ENCODE measurements at places on chromosomes 7 and 10. TPM values are rescaled to one million over a fixed set of nuclear protein-coding genes. Genes with fewer than 3 reads are reported as not detected.
A peak's percentile ranks its signal among the peaks of the same experiment; 100 is the strongest.

The AQP1 gene
- total RNA-seq: 1.1 TPM

The CALY gene
- total RNA-seq: 1.8 TPM

The TLL2 gene
- 9.1 TPM for total RNA-seq

The FAM200A gene
- total RNA-seq: 5.9 TPM

The HHEX gene
- total RNA-seq: 4.8 TPM

The GPR85 gene
- 0.09 TPM for total RNA-seq

The ASIC3 gene
- total RNA-seq: 5.5 TPM

The ELOVL3 gene
- 0.17 TPM for total RNA-seq

The MBL2 gene
- not detected for total RNA-seq

The PON3 gene
- 0.62 TPM for total RNA-seq

DNA sequence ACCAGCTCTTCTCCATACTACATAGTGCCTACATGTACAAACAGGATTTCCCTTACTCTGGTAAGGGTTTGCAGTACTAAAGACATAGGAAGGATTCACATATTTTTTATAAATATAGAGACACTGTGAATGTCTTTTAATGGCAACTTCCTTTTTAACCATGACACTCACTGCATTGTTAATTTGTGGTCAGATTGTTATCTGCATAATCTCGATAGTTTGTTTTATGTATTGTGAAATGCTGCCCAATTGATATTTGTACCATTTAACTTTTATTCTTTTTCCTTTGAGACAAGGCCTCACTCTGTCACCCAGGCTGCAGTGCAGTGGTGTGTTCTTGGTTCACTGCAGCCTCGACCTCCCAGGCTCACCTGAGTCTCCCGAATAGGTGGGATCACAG lies 39.7 kb downstream of the SP8 start:
- DNase-seq: no peak

DNA sequence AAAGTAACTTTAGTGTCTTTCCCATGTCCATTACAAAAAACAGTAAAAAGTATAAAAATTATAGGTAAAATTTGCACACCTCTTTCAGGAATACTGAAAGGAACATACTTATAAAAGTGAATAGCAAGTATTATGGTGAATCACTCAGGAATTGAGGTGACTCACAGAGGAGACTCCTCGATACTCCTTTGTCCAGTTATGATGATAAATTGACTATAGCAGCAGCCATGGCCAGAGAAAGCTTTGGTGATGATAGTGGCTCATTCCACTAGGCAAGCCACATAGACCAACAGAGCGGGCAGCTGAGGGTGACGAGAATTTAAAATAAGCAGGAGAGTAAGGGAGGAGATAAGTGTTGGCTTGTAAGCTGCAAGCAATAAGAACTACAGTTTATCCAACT lies 1231.1 kb upstream of the CELF2 start:
- no peak for DNase-seq

GRCh38 chr7:98281757-98282606 lies 496 bp downstream of the BRI3 start:
- DNase-seq: no peak

DNA sequence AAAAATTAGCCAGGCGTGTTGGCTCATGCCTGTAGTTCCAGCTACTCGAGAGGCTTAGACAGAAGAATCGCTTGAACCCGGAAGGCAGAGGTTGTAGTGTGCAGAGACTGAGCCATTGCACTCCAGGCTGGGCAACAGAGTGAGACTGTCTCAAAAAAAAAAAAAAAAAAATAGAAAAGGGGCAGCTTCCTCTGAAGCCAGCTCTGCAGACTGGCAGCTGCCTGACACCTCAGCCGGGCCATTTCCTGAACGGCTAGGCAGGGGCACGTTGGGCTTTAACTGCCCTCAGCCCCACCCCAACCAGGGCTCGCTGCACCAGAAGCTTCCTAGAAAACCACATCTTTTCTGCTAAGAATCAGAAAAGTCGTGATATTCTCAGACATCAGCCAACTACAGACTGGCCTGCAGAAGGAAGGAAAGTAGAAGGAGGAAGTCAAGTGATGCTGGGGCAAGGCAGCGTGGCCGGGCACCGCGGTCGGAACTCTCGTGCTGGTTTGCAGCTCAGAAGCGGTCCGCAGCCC lies 38.0 kb downstream of the PRKAG2 start:
- DNase-seq: no peak

- DNase-seq: no peak
These were observed 36.9 kb upstream of the GNAI1 start for GRCh38 chr7:80097756-80098155.

DNA sequence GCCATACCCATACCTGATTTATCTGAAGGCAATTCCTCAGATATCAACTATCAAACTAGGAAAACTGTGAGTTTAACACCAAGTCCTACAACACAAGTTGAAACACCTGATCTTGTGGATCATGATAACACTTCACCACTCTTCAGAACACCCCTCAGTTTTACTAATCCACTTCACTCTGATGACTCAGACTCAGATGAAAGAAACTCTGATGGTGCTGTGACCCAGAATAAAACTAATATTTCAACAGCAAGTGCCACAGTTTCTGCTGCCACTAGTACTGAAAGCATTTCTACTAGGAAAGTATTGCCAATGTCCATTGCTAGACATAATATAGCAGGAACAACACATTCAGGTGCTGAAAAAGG lies 69.0 kb upstream of the RSBN1L start:
- no peak for DNase-seq

DNA sequence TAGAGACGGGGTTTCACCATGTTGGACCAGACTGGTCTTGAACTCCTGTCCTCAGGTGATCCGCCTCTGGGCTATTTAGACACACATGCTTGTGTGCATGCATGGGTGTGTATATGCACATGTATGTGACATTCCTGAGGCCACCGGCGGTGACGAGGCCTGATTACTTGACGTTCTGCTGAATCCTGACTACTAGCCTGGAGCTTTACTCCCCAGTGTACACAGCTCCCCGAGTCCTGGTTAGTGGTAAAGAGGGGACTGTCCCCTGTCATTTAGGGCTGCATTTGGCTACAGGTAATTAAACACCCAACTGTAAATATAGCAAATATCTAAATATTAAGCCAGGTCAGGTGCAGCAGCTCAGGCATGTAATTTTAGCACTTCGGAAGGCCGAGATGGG lies 14.2 kb downstream of the GTF2IRD1 start:
- DNase-seq: no peak

DNA sequence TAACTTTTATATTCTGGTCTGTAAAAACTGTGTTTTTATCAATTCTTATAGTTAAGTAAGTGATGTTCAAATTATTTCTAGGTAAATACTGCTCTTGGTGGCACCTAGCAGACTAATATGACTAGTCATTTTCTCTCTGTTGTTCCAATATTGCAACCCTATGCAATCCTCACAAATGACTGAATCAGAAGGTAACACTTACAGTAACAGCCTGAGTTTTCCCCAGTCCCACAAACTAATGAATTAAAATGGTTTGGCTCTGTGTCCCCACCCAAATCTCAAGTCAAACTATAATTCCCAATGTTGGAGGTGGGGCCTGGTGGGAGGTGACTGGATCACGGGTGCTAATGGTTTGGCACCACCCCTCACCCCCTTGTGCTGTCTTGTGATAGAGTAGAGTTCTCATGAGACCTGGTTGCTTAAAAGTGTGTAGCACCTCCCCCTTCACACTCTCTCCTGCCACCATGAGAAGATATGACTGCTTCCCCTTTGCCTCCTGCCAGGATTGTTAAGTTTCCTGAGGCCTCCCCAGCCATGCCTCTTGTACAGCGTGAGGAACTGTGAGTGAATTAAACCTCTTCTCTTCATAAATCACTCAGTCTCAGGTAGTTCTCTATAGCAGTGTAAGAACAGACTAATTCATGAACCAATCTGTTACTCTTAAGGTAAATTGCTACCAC lies 43.5 kb downstream of the MTPN start:
- no peak for DNase-seq

DNA sequence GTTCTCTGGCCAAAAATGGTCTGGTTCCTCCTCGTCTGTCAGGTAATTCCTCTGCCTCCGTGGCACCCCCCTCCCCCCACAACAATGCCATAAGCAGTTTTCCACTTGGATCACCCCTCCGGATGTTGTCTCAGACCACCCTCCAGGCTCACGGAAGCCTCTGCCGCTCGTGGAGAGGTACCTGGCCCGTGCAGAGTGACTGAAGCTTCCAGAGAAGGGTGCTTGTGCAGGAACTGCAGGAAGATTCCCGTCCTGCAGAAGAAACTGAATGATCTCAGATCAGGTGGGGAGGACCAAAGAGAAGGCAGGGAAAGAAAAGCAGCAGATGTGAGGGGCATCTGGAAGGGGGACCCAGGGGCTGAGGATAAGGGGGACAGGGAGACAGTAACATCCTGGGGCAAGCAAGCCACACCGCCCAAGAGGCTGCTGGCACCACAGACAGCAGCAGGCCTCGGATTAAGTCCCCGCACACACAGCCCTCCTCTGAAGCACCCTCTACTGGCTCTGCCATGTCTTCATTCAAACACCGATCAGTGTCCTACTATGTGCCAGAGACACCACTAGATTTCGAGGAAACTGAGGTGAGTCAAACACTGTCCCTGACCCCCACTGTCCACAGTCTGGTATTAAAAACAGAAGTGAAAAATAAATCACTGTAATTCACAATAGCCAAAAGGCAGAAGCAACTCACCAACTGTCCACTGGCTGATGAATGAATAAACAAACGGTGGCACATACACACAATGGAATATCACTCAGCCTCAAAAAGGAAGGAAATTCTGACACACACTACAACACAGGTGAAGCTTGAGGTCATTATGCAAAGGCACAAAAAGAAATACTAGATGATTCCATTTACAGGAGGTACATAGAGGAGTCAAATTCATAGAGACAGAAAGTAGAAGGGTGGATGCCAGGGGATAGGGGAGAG lies 26.4 kb downstream of the KIAA1549 start:
- DNase-seq: no peak

DNA sequence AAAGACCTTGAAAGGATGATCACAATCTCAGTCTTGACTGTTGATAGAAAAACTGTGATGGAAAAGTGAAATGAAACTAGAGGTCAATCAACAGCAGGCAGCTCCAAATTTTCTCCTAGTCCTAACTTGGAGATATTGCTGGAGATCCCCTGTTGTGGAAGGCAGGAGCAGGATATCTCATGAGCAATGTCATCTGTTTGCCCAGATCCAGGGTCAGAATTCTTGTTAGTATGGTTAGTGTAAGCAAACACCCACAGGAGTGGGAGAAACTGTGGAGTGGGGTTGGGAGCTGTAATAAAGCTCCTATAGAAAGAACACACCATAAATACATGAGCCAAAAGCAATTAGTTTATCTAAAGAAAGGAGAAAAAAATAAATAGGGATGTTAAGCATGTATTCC lies 169.0 kb downstream of the AKR1D1 start:
- DNase-seq: no peak

DNA sequence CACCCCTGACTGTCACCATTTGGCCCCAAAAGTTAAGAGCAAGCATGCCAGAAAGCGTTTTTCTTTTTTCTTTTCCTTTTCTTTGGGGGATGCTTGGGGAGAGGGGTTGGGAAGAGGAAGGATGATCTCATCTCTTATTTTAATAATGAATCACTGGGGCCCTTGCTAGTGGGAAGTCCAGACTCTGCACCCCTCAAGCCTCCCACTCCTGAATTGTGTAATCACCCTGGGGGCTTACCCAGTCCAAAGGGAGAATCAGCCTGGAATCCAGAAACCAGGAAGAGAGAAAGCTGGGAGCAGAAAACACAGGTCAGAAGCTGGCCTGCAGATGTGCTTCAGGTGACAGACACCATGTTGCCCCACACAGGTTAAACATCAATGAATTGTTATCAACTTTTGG lies 14.7 kb upstream of the HABP2 start:
- DNase-seq: no peak

DNA sequence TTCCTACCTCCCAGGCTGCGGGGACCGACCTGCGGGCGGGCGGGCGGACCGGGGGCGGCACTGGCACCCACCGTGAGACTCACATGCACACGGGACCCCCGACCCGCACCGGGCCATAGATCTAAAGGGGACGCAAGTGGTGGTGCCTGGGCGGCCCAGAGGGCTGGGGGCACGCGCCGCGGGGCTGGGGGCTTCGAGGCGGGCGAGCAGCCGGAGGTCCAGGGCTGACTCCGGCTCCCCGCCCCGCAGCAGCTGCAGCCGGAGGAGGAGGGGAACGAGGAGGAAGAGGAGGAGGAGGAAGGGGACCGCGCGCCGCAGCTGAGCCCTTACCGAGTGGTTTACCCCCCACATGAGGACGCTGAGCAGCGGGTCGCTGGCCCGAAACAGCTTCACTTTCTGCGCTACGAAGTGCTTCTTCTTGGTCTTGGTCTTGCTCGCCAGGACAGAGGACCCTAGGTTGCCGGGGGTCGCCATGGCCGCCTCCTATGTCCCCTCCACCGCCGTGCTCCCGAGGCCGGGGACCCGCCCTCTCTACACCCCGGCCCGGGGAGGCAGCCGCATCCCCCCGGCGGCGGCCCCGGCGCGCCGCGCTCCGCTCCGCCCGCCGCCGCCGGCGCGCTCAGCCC lies 412 bp downstream of the PIP4K2A start:
- DNase-seq: peak; percentile 18

DNA sequence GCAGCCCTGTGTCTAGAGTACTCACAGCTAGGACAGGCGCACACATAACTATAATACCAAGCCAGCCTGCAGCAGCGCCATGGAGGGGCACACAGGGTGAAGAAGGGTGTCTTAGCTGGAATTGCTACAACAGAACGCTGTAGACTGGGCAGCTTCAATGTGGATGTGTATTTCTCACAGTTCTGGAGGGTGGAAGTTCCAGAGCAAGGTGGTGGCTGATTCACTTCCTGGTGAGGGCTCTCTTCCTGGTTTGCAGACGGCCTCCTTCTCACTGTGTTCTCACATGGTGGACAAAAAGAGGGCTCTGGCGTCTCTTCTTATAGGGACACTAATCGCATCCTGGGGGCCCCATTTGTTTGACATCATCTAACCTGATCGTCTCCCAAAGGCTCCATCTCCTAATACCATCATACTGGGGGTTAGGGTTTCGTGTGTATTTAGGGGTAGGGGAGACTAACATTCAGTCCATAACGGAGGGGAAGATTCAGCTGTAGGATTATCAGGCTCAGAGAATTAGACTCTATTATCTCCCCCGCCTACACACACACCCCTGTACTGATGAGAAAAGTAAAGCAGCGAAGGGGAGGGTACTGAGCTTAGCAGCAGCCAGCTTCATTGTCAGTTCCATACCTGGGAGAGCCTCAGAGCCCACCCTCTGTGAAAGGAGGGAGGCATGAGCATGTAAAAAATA lies 289.1 kb downstream of the CCDC3 start:
- DNase-seq: no peak

GRCh38 chr10:16909271-16909767 lies 92.1 kb upstream of the RSU1 start:
- DNase-seq: no peak

DNA sequence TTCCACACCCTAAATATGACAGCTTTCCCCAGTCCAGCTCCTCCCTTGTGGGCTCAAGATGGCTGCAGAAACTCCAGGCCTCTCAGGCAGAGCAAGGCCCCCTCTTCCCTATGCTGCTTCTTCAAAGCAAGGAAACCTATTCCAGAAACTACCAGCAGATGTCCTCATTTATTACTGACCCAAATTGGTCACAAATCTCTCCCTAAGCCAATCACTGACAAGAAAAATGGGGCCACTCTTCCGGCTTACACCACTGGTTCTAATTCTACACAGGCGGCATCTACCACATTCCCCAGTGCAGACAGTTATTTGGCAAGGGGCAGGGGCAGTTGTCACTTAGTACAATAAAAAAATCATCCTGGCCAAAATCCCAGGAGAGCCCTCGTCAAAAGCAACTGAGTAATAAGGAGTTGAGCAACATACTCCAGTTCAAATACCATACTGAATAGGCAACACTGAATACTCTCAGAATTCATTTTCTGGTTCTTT lies 150.4 kb downstream of the SFMBT2 start:
- DNase-seq: peak; percentile 27

All from WTC11 (cell line).